ENCODE measurements at places on chromosomes 2 and 18.

DNA sequence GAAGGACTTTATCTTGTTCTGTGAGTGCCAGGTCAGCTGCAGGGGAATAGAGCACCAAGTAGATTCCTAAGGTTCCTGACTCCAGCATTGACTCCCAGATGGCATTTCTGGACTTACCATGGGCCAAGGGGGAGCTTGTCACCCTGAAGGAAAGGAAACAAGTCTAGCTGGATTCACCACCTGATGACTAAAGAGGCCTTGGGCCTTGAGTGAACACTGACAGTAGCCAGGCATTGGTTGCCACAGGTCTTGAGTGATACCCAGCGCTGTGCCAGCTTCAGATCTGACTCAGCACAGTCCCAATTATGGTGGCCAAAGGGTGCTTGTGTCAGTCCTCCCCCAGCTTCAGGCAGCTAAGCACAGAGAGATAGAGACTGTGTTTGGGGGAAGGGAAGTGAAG lies 40.1 kb upstream of the CAPN13 start:
- DNase-seq = no peak

DNA sequence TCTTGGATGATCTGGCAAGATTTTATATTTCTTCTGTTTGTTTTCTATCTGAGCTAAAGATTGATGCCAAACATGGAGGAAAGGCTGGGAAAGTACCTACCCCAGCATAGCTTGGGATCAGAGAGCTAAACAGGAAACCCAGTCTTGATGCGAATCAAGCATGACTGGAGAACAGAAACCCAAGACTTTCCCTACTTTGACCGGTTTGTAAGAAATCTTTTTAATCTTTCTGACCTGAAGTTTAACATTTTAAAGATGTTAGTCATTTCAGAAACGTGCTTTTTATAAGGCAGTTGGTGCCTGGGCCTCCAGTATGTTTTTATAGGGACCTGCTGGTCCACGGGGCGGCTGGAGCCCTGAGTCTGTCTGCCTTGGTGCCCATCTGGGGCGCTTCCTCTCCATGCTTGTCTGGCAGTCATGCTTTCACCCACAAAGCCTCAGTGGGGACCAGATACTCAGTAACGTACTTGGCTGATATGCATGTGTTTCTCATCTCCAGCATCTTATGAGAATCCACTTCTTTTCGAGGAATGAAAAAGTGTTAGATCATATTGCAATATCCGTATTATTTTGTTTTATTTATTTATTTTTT lies 266.5 kb downstream of the PTGR3 start:
- no peak for DNase-seq

DNA sequence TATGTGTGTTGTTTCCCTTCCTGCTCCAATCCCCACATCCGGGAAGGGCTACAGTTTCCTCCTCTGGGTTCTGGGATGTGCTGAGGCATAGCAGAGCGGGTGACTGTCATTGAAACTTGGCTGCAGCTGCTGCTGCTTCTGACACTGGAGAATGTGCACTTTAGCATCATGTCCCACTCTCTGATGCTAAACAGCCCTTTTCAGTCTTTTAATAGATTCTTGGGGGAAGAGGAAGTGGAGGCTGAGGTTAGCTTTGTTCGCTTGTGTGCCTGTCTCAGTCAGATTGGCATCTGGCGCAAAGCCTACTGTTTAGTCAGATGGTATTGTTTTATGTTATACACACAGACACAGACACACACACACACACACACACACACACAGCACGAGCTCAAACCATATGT lies 136.5 kb upstream of the RND3 start:
- DNase-seq = no peak

- no peak for DNase-seq
These were observed 419.4 kb downstream of the MEIS1 start for GRCh38 chr2:66854298-66854697.

GRCh38 chr18:79846936-79847557 lies 49.3 kb downstream of the KCNG2 start:
- no peak for DNase-seq
